ENCODE measurements at places on chromosomes 1 and 21.

DNA sequence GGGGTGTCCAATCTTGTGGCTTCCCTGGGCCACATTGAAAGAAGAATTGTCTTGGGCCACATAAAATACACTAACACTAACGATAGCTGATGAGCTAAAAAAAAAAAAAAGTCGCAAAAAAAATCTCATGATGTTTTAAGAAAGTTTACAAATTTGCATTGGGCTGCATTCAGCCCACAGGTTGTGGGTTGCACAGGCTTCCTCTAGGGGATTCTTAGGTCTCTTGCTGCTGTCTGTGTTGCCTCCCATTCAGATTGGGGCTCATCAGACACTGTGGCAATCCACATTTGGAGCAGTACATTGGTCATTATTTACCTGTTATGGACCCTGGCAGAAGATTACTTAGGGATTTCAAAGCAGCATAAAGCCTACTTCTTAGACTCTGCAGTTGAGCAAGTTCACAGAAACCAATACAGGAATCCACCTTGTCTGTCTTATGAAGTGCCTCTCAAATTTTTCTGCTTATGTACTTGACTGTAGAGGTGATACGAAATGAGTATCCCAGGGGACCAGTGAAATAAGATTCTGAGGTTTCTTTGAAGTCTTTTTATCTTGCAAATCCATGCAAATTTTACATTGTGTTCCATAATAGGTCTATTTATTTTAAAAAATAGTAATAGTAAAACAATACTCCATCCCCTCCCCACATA is 205.5 kb downstream of the RPS6KC1 start:
- no peak for DNase-seq

- no peak for DNase-seq
Observed at GRCh38 chr1:224067621-224068457, 46.1 kb upstream of the FBXO28 start.

DNA sequence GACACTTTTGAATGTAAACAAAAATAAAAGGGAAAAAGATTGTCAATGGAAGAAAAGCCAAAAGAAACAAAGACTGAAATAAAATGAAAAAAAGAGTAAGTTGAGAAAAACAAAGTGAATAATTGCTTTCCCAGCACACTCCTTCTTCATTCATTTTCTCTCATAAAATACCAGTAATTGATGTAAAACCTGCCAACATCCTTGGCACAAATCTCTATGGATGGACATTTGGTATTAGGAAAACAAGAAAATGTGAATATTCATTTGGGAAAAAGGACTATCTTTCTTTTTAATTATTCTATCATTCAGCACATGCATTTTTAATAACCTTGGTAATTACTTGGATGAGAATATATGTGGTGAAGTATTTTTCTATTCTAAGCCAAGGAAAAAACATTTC is 204.4 kb upstream of the TNR start:
- DNase-seq: no peak

- DNase-seq: no peak
Observed at GRCh38 chr1:201826830-201827229, 2.1 kb upstream of the IPO9 start.

GRCh38 chr21:36471254-36471723 is 8.6 kb downstream of the CLDN14 start:
- no peak for DNase-seq

DNA sequence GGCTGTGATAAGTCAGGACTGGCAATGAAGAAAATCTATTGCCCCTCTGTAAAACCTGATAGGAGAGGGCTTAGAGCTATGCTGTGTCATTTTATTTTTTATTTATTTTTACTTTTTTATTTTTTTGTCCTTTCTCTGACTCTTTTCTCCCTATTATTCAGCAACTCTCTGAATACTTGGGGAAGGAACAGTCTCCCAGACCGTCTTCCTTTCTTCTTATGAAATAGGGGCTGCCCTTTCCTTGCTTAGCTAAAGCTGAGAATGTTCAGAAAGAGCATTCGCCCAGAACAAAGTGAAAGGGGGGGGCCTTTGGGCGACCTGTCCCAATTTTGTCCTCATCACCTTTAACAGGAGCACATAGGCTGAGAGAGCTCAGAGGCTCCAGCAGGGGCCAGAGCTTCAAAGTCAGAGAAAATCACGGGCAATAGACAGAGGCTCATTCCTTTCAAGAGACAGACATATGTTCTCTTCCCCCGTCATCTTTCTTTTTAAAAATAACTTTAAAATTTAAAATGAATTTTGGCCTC is 80.9 kb downstream of the RNF220 start:
- no peak for DNase-seq

DNA sequence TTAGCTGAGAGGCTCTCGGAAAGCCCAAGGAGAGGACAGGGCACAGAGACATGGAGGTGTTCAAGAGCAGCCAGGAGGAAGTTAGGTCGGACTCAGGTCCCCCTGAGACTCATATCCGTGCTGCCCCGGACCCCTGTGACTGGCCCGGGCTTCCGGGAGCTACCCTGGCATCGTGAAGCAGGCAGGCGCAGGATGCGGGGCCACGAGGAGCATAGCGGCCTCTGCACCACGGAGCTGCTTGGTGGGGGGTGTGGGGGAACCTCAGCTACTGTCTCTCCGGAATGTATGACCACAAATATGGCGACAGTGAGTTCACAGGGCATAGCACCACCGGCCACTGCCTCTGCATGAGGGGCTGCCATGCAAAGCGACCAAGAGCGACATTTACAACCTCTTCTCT is 112.2 kb upstream of the GUCA2B start:
- DNase-seq: no peak

DNA sequence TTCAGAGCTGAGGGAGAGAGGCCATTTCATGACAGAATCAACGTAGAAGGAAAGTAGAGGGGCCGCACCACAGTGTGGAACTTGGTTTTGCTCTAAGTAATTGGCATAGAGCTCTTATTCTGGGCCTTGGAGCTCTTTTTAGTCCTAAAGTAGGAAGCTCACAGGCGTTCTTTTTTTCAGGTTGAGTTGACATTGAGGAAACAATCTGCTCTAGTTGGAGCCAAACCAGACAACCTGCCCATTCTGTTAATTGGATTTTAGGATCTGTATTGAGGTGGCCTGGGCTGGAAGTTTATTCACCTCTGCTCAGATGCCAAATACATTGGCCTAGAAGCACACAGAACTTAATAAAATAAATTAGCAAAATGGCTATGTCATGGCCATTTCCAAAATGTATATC is 1093.9 kb downstream of the ADGRL2 start:
- no peak for DNase-seq

GRCh38 chr21:41366522-41367151 is 4.8 kb downstream of the MX2 start:
- peak; percentile 13 for DNase-seq

DNA sequence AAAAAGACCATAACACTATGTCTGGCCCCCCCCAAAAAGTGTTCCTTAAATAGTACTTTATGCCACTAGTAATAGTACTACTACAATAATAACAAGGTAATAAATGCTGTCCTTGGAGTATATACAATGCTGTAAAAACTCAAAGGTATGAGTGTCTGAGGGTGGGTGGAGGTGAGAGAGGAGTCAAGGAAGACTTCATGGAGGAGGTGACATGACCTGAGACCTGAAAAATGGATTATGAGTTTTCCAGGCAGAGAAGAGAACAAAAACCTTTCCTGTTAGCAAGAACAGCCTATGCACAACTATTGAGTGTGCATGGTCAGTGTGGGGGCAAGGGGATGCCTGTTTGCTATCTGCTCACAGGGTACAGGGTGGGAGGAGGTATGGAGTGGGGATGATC is 290.2 kb upstream of the USP24 start:
- DNase-seq: no peak

Data from CD4-positive, alpha-beta T cell treated with Interleukin-12 subunit alpha and Interleukin-12 subunit beta, for 1 hour (primary cell).